ENCODE measurements at places on chromosomes 7 and 10.
A peak's percentile ranks its signal among the peaks of the same experiment; 100 is the strongest.

- DNase-seq: no peak
These were observed 1111.2 kb downstream of the NRG3 start for GRCh38 chr10:82986216-82986615.

- no peak for DNase-seq
These were observed 20.5 kb upstream of the RHEB start for GRCh38 chr7:151540146-151540545.

DNA sequence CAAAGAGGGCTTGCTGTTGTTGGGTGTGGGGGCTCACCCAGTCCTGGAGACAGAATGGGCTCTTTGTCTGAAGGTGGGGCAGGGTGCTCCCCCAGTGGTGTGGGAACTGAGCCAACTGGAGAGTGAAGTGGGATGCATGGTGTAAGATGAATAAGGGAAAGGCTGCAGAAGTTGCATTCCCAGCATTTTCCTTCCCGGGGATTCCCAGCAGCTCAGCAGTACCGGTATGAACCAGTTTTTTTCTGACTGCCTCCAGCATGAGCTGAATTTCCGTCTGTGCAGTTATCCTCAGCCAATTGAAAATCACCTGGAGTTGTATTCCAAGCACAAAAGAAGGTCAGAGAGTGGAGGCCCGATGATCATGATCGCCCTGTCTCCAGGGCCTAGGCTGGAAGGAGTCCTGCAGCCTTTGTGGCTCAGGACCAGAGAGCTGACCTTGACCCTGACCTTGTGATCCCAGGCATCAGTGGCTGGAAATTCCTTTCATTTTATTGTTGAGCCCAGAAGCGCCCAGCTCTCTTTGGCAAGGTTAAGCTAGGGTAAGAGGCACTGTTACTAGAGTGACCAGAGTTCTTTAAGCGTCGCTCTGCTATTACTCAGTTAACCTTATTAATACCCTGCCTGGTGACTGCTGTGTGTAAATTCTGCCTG, 33.4 kb downstream of the OGDH start:
- peak; percentile 60 for DNase-seq

DNA sequence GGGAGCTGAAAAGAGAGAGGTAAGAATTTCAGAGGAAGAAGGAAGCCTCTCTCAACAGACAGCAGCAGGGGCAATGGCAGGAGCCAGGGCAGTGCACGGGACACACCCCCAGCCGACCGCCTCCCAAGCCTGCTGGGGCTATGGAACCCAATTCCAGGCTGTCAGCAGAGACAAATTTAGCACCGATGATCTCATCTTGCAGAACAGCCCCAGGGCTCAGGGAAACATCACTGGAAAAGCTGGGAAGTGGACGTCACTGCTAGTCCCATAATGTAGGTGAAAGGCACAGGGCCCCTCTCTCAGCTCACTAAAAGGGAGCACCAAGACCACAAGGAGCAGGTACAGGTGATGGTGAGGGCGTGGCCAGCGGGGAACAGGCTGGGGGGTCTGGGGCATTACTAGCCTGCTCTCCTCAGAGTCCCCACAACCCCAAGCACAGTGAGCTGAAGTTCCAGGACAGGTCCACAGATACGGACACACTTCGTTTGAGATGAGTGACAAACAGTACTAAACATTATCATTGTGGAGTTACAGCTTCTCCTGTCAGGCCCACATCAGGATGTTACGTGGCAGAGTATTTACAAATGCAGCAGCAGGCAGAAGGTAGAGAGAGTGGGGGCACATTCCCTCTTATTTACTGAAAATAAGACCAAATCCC, 103.7 kb downstream of the PLXNA4 start:
- DNase-seq: no peak

DNA sequence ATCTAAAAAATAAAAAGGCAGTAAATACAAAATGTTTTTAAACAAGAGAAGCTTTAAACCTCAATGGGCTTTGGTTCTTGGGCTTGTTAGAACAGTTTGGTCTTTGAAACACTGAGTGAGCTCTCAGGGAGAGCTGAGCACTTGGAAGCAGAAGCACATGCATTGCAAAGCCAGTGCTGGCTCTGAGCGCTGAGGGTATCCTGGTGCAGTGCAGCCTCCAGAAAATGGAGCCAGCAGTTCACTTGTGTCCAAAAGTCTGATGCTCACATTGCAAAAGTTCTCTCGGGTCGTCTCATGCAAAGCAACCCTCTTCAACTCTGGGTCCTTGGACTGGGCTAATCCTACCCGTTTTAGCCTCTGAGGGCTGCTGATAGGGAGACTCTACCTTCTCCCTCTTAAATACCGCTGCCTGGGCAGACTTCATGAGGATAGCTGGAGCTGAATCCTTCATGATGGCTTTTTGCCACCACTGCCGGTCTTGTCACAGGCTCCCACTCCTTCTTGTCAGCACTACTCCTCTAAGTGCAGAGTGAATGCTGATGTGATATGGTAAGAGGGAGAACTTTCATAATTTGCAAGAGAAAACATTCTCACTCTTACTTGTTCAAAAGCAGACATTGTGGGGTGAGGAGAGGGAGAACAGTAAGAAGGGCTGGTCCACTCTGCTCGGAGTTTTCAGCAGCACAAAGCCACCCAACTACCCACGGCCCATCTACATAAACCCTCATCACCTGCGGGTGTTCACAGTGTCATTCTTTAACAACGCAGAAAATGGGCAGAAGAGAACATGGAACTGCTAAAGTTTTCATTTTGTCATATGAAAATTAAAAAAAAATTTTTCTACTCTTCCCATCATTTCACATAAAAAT, 42.2 kb upstream of the BMPER start:
- no peak for DNase-seq

GRCh38 chr10:19580691-19581090, 235.5 kb upstream of the PLXDC2 start:
- DNase-seq: no peak

DNA sequence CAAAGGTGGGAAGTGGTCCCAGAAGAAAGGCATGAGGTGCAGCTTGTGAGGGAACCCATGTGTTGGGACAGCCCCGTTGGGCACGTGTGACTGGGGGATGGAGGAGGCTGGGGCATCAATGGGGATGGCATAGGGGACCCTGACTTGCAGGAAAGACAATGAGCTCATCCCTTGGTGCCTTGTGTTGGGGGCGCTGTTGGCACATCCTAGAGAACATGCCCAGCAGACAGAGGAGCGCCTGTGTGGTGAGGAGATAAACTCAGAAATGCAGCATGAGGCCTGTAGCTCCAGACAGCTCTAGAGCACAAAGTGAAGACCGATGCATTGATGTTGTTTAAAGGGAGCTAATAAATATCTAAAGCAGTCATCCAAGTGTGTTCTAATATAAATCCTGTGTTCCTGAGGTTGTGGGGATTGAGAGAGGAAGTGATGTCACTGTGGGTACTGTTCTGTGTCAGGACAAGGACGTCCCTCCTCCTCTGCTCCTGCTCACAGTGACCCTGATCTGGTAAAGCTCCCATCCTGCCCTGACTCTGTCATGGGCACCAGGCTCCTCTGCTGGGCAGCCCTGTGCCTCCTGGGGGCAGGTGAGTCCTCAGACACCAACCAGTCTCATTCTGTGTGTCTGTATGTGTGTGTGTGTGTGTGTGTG, 126.1 kb upstream of the PRSS58 start:
- DNase-seq: no peak

GRCh38 chr10:72459301-72459700, 104.6 kb upstream of the DNAJB12 start:
- DNase-seq: no peak

- DNase-seq: no peak
These were observed 94.1 kb downstream of the SH3PXD2A start for GRCh38 chr10:103761075-103761920.

DNA sequence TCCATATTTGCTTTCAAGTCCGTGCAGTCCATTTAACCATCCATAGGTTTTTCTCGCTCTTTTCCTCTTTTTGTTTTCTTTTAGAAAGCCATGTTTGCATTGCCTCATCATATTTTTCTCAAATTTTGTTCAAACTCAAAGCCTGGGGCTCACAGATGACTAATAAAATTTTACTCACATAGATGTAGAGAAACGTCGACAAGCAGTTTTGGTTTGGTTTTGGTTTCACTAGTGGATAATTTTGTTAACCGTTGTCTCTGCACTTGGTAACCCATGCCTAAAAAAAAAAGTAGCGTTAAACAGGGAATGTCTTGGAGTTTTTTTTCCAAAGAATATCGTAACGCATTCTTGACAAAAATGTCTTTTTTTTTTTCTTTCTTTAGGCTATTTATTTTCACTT, 344.2 kb upstream of the GALNT17 start:
- DNase-seq: no peak

- no peak for DNase-seq
These were observed 48.5 kb upstream of the TMEM106B start for GRCh38 chr7:12162415-12163113.

DNA sequence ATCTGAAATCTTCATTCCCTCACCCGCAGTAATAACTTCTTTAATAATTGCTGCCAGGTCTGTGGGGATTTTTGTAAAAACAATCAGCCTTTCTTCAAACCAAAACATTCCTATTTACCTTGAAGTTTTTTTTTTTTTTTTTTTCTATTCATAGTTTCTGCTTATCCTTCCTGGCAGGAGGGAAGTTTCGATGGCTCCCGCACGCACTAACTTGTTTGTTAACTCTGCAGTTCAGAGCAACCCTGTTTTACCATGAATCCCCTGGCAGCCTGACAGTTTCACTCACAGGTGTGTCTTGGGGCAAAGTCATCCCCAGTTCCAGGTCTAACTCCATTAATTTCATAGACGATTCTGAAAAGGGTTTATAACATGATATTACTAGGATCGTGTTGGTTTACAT, 149.3 kb downstream of the KLF6 start:
- no peak for DNase-seq

DNA sequence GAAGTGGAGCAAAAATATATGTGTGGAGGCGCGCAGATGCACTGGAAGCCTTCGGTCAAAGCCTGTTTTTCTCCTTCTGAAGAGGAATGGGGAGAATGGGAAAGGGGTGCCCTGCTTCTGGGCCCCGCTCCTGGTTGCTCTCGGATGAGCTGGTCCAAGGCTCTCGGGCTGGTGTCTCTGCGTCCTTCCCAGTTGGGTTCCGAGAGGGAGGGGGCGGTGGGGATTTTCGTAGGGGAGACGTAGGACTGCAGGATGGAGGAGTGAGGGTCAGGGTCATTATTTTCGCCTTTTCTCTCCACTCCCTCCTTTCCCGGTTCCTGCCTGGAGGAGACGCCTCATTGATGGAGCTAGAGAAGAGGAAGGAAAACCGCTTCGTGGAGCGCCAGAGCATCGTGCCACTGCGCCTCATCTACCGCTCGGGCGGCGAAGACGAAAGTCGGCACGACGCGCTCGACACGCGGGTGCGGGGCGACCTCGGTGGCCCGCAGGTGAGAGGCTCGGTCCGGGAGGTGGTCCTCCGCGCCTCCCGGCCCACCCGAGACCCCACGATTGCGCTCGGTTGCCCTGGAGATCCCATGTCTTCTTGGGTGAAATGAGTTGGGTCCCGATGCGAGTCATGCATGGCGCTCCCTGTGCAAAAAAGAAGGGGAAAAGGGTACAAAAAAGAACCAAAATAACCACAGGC, 790 bp downstream of the ADAM22 start:
- no peak for DNase-seq

- DNase-seq: no peak
These were observed 252.6 kb downstream of the DOCK4 start for GRCh38 chr7:111953611-111954010.

GRCh38 chr7:31892099-31892829, 177.9 kb downstream of the PDE1C start:
- DNase-seq: no peak

DNA sequence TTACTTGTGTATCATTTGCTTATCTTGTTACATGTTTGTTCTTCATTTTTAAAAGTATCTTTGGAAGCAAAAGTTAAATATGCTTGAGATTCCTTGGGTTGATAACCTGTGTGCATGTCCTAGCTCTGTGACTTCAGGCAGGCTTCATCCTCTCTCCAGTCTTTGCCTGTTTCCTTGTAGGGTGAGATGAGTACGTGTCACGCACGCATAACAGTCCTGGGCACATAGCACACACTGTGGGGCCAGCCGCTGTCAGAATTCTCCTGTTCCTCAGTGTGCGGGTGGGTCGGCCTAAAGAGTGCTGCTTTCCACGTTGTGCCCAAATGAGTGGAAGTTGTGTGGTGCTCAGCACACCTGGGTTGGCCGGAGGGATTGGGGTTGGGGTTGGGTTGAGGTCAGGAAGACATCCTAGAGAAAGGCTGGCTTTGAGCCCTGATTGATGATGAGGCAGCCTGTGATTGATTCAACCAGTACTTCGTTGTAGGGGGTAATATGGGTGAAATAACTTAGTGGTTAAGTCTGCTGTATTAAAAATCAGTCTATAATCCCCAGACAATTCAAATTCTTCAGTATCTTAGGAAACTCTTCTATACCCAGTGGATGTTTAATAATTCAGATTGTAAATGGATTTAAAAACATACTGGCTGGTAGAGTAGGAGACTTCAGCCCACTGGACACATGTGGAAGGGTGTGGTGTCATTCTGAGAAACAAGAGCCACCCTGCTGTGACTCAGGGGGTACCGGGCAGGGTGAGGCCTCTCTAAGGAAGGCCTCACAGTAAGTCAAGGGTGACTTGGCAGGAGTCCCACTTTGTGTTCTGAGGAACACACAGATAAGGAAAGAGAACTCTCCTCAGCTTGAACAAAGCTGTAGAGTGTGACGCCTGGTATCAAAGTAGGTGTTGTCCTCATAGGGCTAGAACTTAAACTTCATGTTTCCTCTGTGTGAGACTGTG, 54.8 kb downstream of the DAGLB start:
- DNase-seq: no peak

DNA sequence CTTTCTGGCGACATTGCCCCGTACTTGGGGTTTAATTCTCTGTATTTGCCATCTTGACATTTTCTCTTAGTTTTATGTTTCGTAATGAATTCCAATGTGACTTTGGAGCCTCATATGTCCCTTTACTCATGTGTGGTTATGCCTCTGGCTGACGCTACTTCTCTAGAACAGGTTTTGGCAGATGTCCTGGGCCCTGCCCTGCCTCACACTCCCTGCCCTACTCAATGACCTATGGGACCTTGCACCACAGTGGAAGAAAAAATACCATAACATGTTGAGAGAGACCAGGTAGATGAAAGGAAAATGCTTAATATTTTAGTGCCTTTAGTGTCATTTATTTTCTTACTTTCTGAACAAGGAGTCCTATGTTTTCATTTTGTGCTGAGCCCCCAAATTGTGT, 400.5 kb downstream of the TFEC start:
- no peak for DNase-seq

- no peak for DNase-seq
These were observed 1.6 kb downstream of the EMX2 start for GRCh38 chr10:117544004-117544701.
